ENCODE measurements at places on chromosomes 16 and 17. TPM values are rescaled to one million over a fixed set of nuclear protein-coding genes. Genes with fewer than 3 reads are reported as not detected.

DNA sequence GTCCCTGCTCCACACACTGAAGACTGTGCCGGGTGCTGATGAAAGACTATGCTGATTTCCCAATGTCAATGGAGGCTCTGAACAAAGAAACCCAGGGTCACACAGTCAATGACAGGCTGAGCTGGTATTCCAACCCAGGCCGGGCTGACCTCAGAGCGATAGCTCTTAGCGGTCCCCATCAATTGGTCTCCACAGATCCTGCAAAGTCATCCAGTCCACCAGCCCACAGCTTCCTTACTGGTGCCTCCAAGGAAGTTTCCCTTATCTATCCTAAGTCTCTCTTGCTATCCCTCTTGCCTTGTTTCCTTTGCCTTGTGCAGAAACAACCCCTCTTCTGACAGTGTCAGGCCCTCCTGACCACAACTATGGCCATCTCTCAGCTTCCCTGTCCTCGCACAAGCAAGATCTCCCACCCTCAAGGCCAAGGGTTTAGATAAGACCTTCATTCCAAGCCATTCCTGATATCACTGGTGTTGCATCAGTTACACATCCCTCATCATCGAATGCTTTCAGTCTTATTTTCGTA, 52.7 kb upstream of the KSR1 start:
- DNase-seq = no peak
- no peak overlapping the region for H3K27ac ChIP-seq
- H3K27me3 ChIP-seq = no peaks in the 10 kb centered on the region
- no peak overlapping the region for H3K4me3 ChIP-seq
- H3K36me3 ChIP-seq = no peaks in the 10 kb centered on the region
- H3K4me1 ChIP-seq = no peaks in the 10 kb centered on the region

GRCh38 chr17:7019839-7020519, 2.9 kb upstream of the BCL6B start:
- peaks cover 12% of the 10 kb centered on the region for H3K27me3 ChIP-seq
- DNase-seq = peak; percentile 68
- H3K4me1 ChIP-seq = peaks cover 39% of the 10 kb centered on the region
- H3K36me3 ChIP-seq = no peaks in the 10 kb centered on the region
- H3K27ac ChIP-seq = peak overlapping the region; percentile 81

DNA sequence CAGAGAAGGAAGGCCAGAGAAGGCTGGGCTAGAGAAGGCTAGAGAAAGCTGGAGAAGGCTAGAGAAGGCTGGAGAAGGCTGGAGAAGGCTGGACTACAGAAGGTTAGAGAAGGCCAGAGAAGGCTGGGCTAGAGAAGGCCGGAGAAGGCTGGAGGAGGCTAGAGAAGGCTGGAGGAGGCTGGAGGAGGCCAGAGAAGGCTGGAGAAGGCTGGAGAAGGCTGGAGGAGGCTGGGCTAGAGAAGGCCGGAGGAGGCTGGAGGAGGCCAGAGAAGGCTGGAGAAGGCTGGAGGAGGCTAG, 6.4 kb upstream of the OGFOD3 start:
- H3K36me3 ChIP-seq = no peaks in the 10 kb centered on the region
- H3K27ac ChIP-seq = no peak overlapping the region
- peaks cover 2% of the 10 kb centered on the region for H3K4me1 ChIP-seq
- H3K4me3 ChIP-seq = no peak overlapping the region
- no peaks in the 10 kb centered on the region for H3K27me3 ChIP-seq

GRCh38 chr16:86517652-86518258, 7.4 kb downstream of the FOXF1 start:
- no peaks in the 10 kb centered on the region for H3K36me3 ChIP-seq
- peaks cover 56% of the 10 kb centered on the region for H3K27me3 ChIP-seq
- no peak overlapping the region for H3K4me3 ChIP-seq

DNA sequence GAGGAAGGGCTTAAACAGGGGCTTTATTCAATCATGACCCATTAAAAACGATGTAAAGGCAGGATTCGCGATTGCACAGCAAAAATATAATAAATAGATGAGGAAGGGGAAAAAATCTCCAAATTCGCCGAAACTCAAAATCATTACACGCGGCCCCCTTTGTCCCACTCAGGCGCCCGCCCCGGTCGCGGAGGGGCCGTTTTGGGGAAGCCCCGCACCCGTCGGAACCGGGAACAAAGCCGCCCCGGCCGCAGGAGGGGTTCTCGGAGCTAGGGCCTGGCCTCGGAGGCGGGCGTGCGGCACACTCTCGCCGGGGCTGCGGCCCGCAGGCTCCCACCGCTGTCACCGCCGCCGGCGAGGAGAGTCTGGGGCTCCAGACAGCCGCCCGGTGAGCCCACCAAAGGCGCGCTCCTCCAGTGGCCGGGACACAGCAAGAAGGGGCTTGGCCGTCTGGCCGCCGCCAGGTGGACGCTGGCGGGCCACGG, 521 bp downstream of the C16orf87 start:
- peaks cover 16% of the 10 kb centered on the region for H3K4me1 ChIP-seq
- peak; percentile 48 for DNase-seq
- H3K27me3 ChIP-seq = no peaks in the 10 kb centered on the region
- peak overlapping the region; percentile 97 for H3K27ac ChIP-seq
- H3K4me3 ChIP-seq = peak overlapping the region; percentile 96
- H3K36me3 ChIP-seq = no peaks in the 10 kb centered on the region

DNA sequence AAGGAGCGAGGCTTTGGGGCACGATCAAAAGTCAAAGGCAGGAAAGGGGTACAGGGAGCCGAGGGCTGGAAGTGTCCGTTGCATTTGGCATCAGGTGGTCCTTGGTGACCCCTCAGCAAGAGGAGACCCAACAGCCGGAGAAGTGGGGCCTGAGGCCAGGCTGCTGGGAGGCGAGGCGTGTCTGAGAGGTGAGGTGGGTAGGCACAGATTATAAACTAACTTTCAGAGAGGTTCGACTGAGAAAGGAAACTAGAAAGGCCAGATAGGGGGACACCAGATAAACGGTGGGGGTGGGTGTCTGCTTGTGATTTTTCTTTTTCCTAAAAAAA, 3.6 kb downstream of the PECAM1 start:
- no peaks in the 10 kb centered on the region for H3K36me3 ChIP-seq
- DNase-seq = no peak
- H3K27me3 ChIP-seq = no peaks in the 10 kb centered on the region
- H3K27ac ChIP-seq = peak overlapping the region; percentile 10

DNA sequence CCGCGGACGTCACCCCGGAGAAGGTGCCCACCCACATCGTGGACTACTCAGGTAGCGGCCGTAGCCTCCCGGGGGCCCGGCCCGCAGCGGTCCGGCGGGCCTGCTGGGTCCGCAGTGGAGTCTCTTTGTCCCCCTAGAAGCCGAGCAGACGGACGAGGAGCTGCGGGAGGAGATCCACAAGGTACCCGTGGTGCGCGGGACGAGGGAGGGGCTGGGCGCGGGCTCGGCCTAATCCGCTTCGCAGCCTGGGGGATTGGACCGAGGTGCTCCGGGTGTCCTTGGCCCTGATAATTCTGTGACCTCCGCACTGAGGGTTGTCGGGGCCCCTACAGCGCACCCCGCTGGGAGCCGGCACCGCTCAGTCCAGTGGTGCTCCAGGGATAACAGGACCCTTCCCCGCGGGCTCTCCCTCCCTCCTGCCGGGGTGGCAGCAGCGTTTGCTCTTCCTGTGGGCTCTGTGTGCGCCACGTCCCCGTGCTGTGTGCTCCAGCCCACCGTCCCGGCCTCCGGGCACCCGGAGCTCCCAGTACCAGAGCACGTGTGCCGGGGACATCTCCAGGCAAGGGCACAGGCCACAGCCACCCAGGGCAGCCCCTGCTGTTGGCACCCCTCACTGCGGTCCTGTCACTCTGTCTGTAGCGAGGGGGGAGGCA, 713 bp downstream of the RHOT2 start:
- H3K36me3 ChIP-seq = peaks cover 26% of the 10 kb centered on the region
- peak overlapping the region; percentile 89 for H3K4me3 ChIP-seq
- no peaks in the 10 kb centered on the region for H3K27me3 ChIP-seq
- no peak for DNase-seq

GRCh38 chr17:64540118-64540776, 33.5 kb downstream of the CEP95 start:
- DNase-seq = no peak
- H3K27me3 ChIP-seq = no peaks in the 10 kb centered on the region
- no peak overlapping the region for H3K4me3 ChIP-seq
- H3K36me3 ChIP-seq = peaks cover 44% of the 10 kb centered on the region
- H3K27ac ChIP-seq = no peak overlapping the region
- no peaks in the 10 kb centered on the region for H3K4me1 ChIP-seq

ABHD15 gene
- 23.5 TPM for total RNA-seq

GRCh38 chr16:25177831-25178688, 38.7 kb upstream of the AQP8 start:
- peak; percentile 71 for DNase-seq
- peak overlapping the region; percentile 26 for H3K4me3 ChIP-seq
- H3K4me1 ChIP-seq = no peaks in the 10 kb centered on the region
- H3K36me3 ChIP-seq = no peaks in the 10 kb centered on the region
- H3K27me3 ChIP-seq = no peaks in the 10 kb centered on the region

CA10 gene
- not detected for total RNA-seq

FBF1 gene
- total RNA-seq = 29.9 TPM

- H3K27ac ChIP-seq = no peak overlapping the region
- H3K36me3 ChIP-seq = peaks cover 99% of the 10 kb centered on the region
- H3K4me3 ChIP-seq = no peak overlapping the region
- H3K27me3 ChIP-seq = no peaks in the 10 kb centered on the region
These were observed 41.4 kb downstream of the SF3B3 start for GRCh38 chr16:70565053-70565452.

SPATA33 gene
- 4.4 TPM for total RNA-seq

CTRB1 gene
- total RNA-seq = not detected

- no peaks in the 10 kb centered on the region for H3K4me1 ChIP-seq
- peaks cover 8% of the 10 kb centered on the region for H3K36me3 ChIP-seq
- DNase-seq = no peak
- H3K27me3 ChIP-seq = no peaks in the 10 kb centered on the region
These were observed 170.2 kb downstream of the CEP112 start for GRCh38 chr17:66021757-66022156.

GRCh38 chr16:70604407-70605282, 41.7 kb upstream of the IL34 start:
- H3K4me3 ChIP-seq = no peak overlapping the region
- no peak overlapping the region for H3K27ac ChIP-seq
- H3K27me3 ChIP-seq = no peaks in the 10 kb centered on the region
- no peaks in the 10 kb centered on the region for H3K36me3 ChIP-seq
- no peaks in the 10 kb centered on the region for H3K4me1 ChIP-seq

IL34 gene
- 1.1 TPM for total RNA-seq

KRTAP16-1 gene
- not detected for total RNA-seq

TMIGD1 gene
- total RNA-seq = 0.80 TPM

- peaks cover 20% of the 10 kb centered on the region for H3K4me1 ChIP-seq
- peak overlapping the region; percentile 87 for H3K4me3 ChIP-seq
- DNase-seq = peak; percentile 22
- peaks cover 13% of the 10 kb centered on the region for H3K36me3 ChIP-seq
- H3K27ac ChIP-seq = peak overlapping the region; percentile 93
These were observed 540 bp downstream of the PPP4C start for GRCh38 chr16:30076276-30076791.

DNA sequence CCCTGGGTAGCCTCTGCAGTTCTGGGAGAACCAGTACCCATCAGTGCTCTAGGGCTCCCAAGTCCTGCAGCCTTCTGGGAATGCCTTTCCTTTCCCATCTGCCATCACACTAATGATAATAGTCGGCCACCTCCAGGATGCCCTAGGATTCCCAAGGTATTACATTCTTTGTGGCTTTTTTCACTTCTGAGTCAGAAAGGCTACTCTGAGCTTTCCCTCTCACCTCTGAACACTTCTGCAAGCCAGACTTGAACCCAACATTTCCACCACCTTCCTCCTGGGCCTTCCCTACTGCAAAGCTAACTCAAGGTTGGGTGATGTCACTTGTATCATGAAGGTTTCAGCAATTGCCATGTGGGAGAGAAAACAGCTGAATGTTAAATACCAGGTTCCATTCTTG, 49.7 kb upstream of the CCL2 start:
- H3K4me1 ChIP-seq = no peaks in the 10 kb centered on the region
- no peaks in the 10 kb centered on the region for H3K27me3 ChIP-seq
- H3K4me3 ChIP-seq = no peak overlapping the region
- no peak for DNase-seq
- H3K27ac ChIP-seq = no peak overlapping the region

Measured in transverse colon (tissue), 4 donors.